ENCODE measurements at places on chromosomes 3 and 15.

GRCh38 chr3:108441071-108441507 is 69.3 kb downstream of the MYH15 start:
- no peak for DNase-seq

DNA sequence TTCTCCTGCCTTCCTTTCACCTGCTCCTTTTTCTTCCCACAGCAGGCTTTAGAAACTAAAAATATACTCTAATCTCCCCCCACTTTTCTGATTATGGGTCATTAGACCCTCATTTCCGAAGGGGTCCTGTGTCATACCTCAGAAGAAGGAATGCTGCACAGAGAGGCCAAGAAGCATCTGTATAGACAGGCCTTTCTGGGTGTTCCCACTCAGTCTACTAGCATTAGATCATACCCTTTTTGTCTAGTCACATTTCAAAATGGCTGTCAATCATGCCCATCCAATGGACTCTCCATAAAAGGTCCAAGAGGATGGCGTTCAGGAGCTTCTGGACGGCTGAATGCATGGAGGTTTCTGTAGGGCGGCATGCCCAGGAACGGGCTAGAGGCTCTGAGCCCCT is 192.2 kb downstream of the SUCLG2 start:
- no peak for DNase-seq

GRCh38 chr3:128515967-128516366 is 23.0 kb upstream of the GATA2 start:
- no peak for DNase-seq

- DNase-seq: no peak
Measured at GRCh38 chr3:89087851-89088250, 19.6 kb upstream of the EPHA3 start.

DNA sequence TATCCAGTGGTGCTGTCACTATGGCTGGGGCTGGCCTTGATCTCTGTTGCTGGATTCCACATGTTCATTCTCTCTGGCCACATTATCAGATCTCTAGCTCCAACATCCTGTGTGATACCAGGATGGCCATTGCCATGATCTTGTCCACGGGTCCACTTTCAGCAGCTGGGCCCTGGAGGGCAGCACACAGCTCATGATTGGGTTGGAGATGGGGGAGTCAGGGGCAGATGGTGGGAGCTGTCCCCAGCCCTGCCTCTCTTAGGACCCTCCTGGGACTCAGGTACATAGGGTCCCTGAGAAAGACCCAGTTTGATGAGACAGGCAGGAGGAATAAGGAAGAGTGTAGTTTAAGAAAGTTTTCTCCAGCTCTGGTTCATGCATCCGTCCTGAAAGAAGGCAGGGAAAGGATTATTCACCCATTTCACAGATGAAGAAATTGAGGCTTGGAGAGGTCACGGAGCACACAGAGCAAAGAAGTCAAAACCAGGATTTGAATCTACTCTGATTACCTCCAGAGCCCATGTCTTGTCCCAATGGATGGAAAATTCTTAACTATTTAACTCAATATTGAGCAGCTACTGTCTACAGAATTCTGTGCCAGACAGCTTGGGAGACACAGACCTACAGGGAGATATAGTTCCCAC is 100.5 kb downstream of the LINGO1 start:
- DNase-seq: no peak

DNA sequence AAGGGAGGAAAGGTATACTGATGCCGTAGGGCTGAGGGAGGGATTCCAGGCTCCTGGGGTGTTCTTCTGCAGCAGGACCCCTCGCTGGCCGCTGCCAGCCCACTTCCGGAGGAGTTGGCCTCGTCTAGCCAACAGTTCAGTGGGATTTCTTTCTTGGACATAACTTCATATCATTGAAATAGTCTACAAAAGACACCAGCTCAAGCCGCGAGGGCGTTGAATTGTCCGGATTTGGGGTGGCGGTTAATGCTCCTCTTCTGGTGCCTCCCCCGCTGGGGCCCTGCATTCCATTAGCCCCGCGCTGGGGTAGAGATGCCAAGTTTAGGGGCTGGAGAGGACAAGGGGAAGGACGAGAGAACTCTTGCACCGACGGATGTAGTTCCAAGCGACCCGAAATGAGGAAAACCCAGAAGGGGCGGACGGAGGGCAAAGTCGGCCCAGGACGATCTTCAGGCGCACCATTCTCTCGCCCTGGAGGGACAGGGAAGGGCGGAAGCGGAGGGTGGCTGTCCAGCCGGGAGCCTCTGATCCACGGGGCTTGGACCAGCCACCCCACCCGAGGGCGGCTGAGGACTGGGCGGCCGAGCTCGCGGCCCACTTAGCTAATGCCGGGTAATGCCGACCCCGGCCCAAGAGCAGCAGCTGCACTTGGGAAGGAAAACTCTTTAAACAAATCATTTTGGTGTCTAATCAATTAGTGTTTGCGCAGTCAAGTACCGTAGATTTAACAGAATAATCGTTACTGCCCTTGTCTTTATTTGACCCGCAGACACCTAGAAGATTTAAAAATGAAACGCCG is 4.7 kb upstream of the ONECUT1 start:
- no peak for DNase-seq

- DNase-seq: no peak
Measured at GRCh38 chr3:11953350-11953749, 50.8 kb upstream of the SYN2 start.

DNA sequence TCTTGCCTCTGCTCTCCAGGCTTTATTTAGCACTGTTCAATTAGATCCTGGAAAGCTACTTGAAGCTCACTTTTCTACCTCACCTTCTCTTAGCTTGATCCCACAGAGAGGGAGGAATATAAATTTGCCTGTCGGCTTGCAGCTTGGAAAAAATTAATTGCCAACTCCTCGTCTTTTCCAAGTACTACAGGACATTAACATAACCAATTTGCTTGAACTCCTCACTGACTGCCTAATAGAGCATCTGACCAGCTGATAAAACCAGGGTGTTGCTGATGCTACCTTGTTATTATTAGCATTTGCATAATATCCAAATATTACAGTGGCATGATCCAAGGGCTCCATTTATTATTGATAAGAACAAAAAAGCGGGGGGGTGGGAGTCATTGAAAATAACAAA is 561.8 kb downstream of the MCTP2 start:
- DNase-seq: no peak

Measured in urinary bladder (tissue), 4 donors.